ENCODE measurements at places on chromosomes 7 and 10. TPM values are rescaled to one million over a fixed set of nuclear protein-coding genes. Genes with fewer than 3 reads are reported as not detected.

The LRRN3 gene
- 12.7 TPM for polyA plus RNA-seq

The PPP1R3C gene
- polyA plus RNA-seq: 53.4 TPM

The DENND2A gene
- polyA plus RNA-seq: 3.3 TPM

The LIPK gene
- polyA plus RNA-seq: not detected

The OR2A12 gene
- polyA plus RNA-seq: not detected

The SLC39A12 gene
- not detected for polyA plus RNA-seq

The TAS2R41 gene
- polyA plus RNA-seq: not detected

The PPIA gene
- polyA plus RNA-seq: 5,521 TPM

The CPA1 gene
- not detected for polyA plus RNA-seq

DNA sequence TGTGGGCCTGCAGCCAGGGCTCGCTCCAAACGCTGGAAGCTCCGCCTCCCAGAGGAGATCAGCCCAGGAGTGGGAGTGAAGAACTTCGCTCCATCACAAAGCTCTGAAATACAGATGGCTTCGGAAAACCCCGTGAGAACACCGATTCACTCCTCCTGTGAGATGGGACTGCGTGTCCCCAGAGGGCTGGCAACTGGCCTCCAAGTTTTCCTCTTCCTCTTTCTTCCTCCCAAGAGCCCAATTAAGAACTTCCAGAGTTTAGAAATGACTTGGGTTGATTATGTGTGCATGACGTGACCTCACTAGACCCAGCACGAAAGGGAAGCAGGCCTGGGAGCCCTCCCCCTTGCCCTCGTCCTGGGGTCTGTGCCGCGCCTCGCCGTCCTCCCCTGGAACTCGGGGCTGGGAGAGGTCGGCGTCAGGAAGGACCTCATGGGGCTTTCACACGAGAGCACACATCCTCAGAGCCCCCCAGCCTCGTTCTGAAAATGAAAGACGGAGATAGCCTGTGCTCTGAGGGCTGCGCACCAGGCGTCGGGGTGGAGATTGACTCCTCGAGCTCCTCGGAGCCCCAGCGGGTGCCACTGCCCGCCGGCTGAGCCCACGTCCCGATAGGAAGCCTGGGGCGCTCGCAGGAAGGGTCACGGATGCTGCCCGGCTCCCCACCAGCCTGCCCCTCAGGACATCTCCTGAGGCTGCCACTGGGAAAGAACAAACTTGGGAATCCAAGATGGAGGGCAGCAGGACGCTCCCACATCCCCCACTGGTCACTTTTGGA is 37.8 kb downstream of the PTPRN2 start:
- no peak for DNase-seq

DNA sequence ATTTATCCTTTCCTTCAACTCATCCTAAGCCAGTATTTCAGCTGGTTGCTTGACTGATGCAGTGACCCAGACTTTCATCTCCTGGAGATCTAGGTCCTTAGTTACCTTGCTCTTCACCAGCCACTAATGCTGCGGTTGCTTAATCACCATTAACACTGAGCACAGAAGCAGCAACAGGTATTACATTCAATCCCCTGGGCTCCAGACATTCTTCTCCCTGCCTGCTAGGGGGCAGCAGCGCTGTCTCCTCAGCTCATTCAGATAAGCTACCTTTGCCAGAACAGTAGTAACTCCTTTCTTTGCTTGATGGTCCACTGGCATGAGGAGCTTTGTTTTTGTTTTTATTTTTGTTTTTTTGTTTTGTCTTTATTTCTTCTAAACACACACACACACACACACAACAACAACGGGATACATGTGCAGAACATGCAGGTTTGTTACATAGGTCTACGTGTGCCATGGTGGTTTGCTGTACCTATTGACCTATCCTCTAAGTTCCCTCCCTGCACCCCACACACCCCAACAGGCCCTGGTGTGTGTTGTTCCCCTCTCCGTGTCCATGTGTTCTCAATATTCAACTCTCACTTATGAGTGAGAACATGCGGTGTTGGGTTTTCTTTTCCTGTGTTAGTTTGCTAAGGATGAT is 1043.2 kb upstream of the C7orf33 start:
- DNase-seq: no peak

GRCh38 chr10:102923601-102924000 is 5.5 kb downstream of the CNNM2 start:
- DNase-seq: no peak

DNA sequence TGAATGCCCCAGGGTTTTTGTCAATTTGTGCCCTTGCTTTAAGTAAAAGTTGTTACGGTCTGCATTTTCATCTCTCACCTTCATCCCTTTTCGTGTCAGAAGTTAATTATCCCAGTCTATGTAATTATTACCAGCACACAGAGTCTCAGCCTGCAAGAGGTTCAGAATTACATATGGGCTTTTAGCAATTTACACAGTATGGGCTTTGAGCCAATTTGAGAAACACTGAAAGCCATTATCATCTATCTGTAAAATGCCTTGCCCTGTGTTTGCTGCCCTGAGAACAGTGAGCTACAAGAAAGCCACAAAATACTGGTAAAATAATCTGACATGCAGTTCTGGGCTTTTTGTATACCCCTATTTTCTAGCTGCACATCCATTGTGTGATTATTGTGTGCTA is 125.6 kb upstream of the STEAP4 start:
- no peak for DNase-seq

- DNase-seq: no peak
Measured at GRCh38 chr10:98168147-98168546, 33.7 kb downstream of the R3HCC1L start.

DNA sequence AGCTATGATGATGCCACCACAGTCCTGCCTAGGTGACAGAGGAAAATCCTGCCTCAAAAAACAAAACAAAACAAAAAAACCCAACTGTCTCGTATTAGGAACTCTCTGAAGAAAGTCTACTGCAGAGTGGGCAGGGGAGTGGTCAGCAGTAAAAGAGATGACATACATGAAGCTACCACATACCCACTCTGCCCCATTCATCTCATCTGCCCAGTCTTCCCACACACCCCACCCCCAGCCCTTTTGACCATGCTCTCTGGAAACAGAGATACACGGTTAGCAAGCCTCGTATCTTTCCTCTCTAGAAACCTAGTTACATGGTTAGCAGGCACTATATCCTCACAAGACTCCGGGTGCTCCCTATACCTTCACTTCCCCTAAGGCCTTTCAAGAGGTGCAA is 8.3 kb downstream of the SLC37A3 start:
- no peak for DNase-seq

DNA sequence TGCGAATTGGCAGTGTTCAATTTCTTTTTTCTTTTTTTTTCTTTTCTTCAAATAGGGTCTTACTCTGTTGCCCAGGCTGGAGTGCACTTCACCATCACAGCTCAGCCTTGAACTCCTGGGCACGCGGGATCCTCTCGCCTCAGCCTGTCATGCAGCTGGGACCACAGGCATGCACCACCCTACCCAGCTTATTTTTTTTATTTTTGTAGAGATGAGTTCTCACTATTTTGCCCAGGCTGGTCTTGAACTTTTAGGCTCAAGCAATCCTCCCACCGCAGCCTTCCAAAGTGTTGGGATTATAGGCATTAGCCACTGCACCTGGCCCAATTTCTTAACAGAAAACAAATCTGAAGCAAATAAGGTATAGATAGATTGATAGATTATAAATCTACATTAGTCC is 69.3 kb downstream of the SKIDA1 start:
- no peak for DNase-seq

GRCh38 chr7:40232242-40232893 is 97.6 kb downstream of the SUGCT start:
- no peak for DNase-seq

GRCh38 chr10:114520453-114520852 is 116.2 kb upstream of the AFAP1L2 start:
- DNase-seq: peak; percentile 65

DNA sequence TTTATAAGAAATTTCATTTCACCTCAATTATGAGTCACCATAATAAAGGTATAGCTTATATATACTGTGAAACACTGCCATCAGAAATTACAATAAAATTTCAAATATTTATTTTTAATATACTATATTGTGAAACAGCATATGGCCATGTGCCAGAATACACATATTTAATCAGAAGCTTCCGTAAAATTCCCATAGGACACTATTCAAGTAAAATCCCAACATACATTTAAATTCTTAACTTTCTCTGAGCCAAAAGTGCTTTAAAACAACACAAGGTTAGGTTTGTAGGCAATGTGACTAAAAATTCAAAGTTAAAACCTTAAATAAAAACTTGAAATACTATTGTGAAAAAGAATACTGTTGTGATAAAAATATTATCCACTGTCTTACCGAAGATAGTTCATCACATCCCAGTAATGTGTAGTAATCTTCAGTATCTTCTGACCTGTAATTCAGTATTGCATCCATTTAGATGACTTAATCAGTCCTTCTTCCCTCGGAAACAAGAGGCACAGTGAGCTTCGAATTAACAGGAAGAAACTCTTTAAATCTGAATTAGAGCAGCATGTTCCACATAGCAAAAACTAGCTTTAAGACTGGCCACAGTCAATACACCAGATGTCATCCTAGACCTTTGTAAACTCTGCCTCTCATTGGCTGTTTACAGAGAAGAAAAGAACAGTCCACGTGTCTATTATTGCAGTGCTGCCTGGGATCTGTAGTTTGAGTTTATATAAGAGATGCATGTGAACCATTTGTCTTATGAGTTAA is at the start of gene DNAJC12:
DNAJC12 (minus strand) TSS at position 648 of the 774 bp plus-strand sequence; CDS start at position 471, 177 bp downstream.
- no peak for DNase-seq

DNA sequence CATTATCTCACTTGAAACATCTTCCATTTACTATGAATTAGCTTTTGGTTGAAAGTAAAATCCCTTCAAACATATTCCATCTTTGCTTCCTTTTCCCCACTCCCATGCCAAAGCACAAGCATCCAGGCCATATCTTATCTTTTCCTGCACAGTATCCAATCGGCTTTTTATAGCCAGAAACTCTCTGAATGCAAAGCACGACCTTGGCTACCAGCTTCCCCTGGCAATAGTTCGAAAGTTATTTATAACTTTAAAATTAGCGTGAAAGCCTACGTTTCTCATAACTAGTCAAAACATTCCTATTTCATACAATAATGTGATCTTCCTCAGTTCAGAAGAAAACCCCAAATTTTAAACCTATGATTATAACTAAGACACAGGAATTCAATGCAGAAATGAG is 440 bp downstream of the CTNNA3 start:
- DNase-seq: no peak

DNA sequence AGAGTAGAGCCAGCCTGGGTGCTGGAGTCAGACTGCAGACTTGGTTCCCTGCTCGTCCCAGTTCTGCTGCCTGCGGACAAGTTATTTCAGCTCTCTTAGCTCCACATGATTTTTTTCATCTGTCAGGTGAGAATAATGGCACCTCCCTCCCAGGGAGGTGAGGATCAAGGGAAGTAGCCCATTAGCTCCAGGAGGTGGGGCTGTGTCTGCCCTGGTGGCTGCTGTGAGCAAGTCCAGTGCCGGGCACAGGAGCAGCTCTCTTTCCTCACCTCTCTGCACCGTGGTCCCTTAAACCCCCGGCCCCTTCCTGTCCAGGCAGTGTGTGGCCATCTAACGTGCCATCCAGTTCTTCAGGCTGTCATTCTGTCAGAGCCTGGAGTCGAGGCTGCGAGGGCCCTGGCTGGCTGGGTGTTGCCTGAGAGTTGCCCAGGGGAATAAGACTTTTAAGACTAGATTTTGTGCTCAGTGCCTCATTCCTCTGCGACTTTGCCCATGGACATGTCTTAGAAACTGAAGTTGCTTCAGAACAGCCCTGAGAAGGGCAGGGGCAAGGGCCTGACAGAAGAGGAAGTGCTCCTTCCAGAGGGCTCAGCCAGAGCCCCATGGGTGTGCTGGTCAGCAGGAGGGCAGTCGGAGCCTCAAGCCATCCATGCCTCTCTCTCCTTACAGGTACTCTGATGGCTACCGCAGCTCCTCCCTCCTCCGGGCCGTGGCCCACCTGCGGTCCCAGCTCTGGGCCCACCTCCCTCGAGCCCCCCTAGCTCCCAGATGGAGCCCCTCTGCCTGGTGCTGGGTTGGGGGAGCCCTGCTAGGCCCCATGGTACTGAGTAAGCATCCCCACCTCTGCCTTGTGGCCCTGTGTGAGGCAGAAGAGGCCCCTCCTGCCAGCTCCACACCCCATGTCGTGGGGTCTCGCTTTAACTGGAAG is 5.0 kb downstream of the ABCB8 start:
- DNase-seq: no peak

GRCh38 chr7:20439416-20440185 is 108.9 kb downstream of the ITGB8 start:
- no peak for DNase-seq

- DNase-seq: no peak
Measured at GRCh38 chr10:99965700-99966099, 44.0 kb downstream of the DNMBP start.

DNA sequence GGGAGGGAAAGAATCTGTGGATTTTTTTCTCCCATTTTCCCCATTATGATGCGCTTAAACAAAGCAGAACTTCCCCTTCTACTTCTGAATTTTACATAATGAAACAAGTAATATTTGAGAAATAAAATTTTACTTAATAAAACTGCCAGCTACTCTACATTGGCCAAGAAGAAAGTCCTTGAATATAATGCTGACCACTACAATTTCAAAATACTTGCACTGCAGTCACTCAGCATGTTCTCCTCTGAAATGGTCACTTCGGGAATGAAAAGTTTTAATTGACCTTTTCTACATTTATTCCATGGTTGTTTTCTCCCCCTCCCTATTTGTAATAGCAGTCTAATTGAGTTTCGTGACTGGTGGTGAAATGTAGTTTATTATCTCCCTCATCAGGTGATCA is 23.9 kb downstream of the GLI3 start:
- DNase-seq: no peak

- peak; percentile 31 for DNase-seq
Measured at GRCh38 chr10:3172081-3172445, 519 bp downstream of the PITRM1 start.

- DNase-seq: no peak
Measured at GRCh38 chr7:23012908-23013714, 819 bp downstream of the HYCC1 start.

- DNase-seq: no peak
Measured at GRCh38 chr10:126080291-126080825, 184.0 kb downstream of the FANK1 start.

DNA sequence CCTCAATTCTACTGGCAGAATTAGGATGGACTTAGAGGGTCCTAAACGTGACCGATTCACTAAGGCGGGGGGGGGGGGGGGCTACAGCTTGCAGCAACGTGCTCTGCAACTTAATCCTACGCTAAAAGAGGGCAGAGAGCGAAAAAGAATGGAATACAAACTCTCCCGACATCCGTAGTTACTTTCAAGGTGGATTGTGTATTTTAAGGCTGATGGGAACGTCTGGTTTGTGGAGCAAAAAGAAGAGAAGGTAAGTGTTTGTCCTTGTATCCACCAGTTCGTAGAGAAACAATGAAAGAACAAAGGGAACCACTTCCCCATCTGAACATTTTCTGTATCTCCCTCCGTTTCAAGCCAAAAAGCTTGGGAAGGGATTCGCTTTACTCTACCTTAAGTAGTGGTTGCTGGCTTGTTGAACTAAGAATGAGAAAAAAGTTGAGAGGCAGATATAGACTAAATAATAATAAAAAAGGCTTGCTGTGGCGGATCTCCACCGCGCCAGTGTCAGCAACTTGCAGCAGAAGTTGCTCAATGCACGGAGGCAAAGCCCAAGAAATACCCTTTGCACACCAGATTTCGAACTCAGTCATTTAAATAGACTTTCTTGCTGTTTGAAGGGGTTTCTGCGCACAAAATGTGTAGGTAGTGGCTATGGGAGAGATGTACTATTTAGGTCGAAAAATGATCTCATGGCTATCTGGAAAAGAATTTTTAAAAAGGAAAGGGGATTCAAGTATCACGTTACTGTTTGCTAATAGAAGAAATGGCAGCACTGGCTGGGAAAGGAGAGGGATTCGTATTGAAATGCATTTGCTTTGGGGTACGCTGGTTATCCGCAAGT is 736 bp downstream of the SKIDA1 start:
- no peak for DNase-seq

Data from BJ (cell line).